ENCODE measurements at places on chromosomes 7 and 10.

DNA sequence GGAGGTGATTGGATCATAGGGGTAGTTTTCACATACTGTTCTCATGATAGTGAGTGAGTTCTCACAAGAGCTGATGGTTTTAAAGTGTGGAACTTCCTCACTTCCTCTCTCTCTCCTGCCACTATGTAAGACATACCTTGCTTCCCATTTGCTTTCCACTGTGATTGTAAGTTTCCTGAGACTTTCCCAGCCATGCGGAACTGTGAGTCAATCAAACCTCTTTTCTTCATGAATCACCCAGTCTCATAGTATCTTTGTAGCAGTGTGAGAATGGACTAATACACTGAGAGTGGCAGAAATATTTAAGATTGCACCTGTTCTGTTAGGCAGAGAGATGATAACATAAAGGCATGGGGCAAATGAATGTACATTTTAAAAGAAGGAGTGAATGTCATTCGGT, 507.8 kb downstream of the SORCS3 start:
- ATAC-seq, result no peak

- ATAC-seq, result no peak
Observed at GRCh38 chr10:129743738-129744133, 220.3 kb downstream of the EBF3 start.

GRCh38 chr10:83983578-83984255, 155.6 kb upstream of the GHITM start:
- ATAC-seq, result no peak

DNA sequence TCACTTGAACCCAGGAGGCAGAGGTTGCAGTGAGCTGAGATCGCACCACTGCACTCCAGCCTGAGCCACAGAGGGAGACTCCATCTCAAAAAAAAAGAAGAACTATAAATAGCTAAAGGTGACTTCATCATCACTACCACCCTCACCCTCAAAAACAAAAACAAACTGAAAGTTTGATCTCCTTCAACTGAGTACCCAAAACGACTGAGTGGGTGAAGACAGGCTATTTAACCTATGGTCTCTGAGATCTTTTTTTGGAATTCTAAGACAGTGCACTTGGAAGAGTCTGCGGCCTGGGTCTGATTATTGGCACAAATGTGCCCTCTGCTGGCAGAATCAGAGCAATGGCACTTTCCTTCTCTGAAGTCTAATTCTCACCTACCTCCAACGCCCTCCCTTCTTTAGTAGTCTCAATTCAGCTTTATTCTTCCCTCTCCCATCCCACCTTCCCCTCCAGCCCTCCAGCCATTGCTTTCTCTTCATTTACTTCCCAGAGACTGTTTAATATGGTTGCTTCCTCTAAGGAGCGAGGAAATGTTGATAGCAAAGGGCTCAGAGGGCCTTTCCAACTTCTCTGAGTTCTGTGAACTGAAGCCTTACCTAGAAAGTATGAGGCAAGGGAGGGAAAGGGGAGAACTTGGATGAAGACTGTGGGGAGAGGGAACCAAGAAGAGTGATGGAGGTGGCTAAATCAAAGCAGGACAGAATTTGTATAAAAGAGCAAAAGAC, 2.9 kb upstream of the MYOZ1 start:
- peak; percentile 68 for ATAC-seq

DNA sequence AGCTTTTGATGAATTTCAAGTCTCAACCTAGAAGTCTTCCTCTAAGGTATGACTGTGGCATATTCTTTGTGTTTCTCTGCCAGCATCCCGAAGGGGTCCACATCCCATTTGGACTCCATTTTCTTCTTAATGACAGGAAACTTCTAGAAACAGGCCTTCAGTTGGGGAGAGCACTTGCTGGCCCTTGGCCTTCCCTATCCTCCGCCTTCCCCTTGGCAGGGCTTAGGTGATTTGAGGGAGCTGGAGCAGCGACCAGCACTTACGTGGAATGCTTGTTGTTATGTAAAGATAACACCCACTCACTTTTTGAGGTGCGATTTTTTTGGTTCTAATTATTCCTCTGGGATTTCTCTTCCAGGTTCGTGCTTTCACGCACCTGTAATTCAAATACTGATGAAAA, 42.9 kb upstream of the ZNF716 start:
- no peak for ATAC-seq

- peak; percentile 29 for ATAC-seq
Observed at GRCh38 chr7:48097521-48098231, 8.6 kb downstream of the UPP1 start.

DNA sequence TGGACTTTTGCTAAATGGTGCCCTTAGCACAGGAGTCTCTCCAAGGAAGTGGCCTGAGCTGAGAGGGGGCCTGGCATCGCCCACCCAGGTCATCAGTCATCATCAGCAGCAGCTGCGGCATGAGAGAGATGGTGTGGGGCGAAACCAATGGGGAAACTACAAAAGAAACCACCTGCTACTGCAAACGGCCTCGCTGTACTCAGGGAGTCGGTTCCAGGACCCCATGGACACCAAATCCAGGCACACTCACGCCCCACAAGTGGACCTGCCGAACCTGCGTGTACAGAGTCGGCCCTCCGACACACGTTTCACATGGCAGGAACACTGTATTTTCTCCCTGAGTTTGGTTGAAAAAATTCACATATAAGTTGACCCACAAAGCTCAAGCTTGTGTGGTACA, 37.8 kb downstream of the DIP2C start:
- ATAC-seq, result no peak

DNA sequence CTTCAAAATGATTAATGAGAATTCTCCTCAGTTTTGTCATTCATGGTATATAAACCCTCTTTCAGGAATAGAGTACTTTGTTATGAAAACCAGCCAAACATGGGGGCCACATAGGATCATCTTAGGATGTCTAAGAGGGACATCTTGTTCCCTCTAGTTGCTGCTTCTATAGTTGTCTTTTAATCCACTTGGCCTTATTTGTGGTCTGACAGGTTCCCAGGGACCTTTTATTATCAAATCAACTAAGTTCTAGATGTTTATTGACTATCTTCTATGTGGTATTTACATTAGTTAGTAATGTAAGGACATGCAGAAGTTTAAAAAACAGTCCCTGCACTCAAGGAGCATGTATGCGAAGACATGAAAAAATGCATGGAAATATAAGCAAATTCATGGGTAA, 1.6 kb upstream of the ZC3HAV1 start:
- ATAC-seq, result no peak

DNA sequence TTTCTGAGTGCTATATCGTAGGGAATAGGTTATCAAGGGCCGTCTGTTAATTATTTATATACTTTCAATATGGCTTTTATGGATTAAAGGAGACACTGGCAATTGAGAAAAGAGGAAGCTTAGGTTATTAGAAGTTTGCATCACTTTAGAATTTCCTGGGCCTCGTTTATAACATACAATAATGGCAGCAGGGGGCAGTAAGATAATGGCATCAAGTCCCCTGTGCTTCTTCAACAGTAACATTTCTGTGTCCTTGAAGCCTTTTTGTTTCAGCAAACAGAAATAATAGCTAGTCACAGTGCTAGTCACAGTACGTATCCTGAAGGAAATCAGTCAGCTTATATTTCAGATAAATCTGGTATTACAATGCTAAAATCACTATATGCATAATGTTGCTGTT, 41.9 kb downstream of the SPAM1 start:
- ATAC-seq, result no peak

GRCh38 chr10:64659311-64659710, 1138.1 kb downstream of the REEP3 start:
- no peak for ATAC-seq

DNA sequence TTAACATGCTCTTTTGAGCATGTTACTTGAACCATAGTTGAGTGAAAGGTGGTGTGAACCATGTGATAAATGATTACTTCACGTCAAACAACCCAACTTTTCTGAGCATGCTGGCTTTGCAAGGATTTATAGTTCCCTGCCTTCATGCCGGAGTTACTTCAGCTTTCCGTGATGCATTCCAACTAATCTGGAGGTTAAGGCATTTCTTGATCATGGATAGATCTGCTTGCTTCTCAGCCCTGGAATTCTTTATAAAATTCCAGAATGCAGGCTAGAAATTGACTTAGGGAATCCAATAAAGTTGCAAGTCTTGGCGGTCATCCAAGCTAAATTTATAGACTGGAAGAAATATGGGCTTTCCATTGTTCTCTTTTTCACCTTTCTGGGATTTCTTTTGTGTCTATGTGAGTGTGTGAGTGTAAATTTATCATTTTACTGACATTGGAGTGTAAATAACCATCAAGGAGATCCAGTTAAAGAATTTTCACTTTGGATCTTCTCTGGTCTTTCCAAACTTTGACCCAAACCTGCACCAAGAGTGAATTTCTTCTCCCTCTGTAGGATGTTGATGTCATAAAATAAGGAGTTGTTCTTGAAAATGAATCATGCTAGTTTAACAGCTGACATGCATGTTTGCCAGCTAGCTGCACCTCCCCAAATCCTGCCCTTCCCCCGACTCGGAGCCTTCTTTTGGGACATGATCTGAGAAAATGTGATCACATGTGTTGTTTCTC, 289.0 kb downstream of the TWIST1 start:
- ATAC-seq, result no peak

DNA sequence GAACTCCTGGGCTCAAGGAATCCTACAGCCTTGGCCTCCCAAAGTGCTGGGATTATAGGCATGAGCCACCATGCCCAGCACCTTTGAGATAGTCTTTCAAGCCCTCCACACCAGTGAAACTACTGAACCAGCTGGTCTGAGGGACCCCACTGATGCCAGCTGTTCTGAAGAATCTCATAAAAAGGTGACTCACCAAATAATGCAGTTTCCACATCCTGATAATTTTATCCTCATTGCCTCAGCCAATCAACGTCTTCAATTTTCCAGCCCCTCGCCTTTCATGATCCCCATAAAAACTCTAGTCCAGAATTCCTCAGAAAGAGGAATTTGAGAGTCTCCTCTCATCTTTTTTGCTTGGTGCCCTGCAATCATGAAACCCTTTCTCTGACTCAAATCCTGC, 1691.6 kb upstream of the LRRTM3 start:
- no peak for ATAC-seq

GRCh38 chr7:67489881-67490280, 493.2 kb downstream of the TYW1 start:
- no peak for ATAC-seq

- ATAC-seq, result peak; percentile 70
Observed at GRCh38 chr10:96130326-96130995, 364 bp downstream of the ZNF518A start.

DNA sequence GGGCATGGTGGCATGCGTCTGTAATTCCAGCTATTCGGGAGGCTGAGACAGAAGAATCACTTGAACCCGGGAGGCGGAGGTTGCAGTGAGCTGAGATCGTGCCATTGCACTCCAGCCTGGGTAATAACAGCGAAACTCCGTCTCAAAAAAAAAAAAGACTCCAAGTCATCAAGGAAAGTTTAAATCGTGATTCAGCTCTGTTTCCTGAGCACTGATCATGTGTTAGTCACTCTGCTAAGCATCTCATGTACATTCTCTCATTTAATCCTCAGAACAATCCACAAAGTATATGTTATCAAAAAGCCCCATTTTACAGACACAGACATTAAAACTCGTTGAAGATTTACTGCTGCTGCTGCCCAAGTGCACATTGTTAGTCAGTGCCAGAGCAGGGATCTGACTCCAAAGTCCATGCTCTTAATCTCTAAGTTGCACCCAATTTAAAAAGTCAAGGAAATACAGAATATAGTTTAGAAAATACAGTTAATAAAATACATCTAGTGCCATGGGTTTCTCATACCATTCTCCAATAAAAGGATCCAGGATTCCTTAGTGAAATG, 6.2 kb downstream of the PIK3AP1 start:
- no peak for ATAC-seq

DNA sequence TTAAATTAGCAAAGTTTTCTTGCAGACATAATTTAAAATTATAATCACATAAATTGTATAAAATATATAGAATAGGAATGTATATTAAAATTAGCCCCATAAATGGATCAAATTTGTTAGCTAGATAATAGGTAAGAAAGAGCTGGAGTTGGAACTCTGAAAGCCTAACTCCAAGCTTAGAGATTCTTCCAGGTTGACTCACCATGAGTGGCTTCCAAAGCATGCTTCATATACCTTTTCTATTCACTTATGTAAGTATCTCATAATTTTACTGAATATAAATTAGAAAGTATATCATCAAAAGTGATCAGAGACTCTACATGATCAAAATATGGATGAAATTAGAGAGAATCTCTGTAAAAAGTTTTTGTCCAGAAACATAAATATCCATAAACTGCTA, 320.7 kb upstream of the MAGI2 start:
- ATAC-seq, result no peak

DNA sequence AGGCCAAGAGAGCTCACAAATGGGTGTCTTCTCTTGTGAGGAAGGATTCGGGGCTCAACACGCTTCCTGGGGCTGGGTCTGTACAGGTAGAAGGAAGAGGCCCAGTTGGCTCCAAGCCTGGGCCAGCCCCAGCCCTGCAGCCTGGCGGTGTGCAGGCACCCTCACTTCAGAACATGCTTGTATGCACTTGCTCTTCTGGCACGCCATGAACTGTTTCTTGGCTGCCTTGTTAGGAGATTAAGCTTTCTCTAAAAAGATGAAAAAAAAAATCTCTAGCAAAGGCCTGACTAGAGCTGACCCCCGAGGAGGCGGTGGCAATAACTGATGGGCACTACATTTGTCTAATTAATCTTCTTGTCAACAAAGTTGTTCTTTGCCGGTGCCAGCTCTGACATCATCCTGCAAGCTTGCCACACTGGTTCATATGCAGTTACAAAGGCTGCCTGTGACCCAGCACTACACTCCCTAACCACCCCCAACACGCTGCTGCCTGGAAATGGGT, 94.7 kb downstream of the WDR11 start:
- ATAC-seq, result peak; percentile 69

DNA sequence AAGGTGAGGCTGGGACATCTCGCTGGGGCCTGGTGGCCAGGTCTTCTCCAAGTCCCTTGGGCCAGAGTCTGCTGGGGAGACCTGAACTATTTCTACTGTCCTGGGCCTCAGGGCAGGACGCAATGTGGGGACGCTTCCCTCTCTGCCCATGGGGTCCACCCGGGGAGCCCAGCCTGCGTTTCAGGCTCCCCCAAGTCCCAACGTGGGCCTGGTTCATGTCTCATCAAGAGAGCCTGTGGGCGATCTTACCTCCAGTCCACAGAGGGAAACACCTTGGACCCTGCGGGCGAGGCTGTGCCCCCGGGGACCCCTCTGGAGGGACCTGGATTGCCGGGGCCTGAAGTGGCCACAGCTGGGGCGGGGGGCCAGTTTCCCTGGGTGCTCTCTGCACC, 91.7 kb downstream of the DNAJB6 start:
- no peak for ATAC-seq

GRCh38 chr7:85176197-85176596, 10.7 kb downstream of the SEMA3D start:
- no peak for ATAC-seq

- ATAC-seq, result no peak
Observed at GRCh38 chr7:32116436-32116835, 46.2 kb upstream of the PDE1C start.

- peak; percentile 67 for ATAC-seq
Observed at GRCh38 chr10:317271-317769, 182.1 kb downstream of the ZMYND11 start.

DNA sequence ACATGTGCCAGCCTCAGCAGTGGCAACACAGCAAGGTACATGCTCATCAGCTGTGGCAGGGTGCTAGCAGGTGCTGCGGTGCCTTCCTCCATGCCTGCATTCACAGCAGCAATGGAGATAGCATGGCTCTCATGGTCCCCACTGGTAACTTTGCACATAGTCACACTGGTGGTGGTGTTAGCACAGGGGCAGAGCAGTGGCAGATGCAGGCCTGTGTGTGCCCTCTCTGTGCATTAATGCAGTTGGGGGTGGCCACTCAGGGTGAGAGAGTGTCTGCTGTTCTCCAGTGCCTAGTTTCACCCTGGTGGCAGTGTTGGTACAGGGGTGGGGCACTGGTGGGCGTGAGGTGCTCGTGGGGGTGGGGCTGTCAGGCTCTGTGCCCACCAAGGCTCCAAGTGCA, 17.7 kb upstream of the PPP1R3A start:
- no peak for ATAC-seq

- ATAC-seq, result no peak
Observed at GRCh38 chr10:1345368-1345767, 289.2 kb downstream of the WDR37 start.
